Activated gamma-delta T cell treated with Interleukin-2 at 50 U/mL for 16 hours (primary cell): ENCODE measurements at places on chromosomes 12 and 14.

DNA sequence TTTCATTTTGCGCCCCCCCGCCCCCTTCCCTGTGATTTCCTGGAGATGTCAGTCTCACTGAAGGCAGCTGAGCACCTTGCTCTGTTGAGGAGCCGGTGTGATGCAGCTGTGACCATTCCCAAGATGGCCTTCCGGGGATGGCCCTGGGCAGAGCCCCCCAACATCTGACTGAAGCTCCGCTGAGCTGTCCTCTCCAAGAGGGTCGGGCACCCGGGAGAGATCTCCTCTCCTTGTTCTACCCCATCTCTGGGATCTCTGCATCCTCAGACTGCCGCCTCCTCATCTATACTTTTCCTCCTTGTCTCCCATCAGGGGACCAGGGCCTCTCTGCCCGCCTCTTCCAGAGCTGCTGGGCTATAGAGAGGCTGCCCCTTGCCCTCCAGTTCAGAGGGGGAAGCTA lies 965 bp upstream of the SMOC1 start:
- no peak for DNase-seq

DNA sequence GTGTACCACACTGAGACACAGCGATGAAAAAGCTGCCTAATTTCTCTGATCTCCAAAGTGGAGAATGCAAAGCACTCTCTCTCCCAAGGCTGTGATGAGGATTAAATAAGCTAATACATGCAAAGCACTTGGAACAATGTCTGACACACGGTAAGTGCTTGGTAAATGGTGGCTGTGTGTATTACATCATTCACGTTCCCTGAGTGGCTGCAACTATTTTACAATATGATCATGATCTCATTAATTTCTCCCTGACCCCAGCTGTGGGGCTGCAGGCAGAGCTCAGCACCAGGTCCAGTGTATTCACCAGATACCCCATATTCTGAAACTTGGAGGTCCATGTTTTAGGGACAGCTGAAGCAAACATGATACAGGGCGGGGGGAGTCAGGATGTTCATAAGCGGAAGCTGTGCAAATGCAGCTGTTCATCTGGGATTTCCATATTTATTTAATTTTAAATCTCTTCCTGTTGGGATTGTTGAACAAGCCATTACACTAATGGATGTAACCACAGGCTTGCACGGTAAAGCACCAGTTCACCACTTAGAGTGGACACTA lies 106.4 kb downstream of the CCDC60 start:
- no peak for DNase-seq

DNA sequence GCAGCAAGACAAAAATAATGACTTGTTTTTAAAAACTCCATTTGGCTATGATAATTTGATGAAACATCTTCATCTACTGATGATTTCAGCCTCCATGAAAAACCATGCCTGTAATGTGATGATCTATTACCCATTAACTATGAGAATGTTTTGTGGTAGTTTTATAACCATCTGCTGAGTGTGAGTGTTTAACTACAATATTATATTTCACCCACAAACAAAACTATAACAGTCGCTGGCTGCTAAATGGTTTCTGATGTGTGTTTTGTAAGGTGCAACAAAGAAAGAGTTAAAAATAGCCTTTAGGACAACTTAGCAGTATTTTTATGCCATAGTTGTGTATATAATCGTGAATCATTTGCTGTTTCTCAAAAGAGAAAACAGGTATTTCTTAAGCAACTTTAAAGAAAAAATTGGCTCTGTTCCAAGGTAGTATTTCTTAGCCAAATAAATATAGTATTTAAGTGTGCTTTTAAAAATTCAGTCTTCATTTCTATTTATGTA lies 4.9 kb downstream of the PTHLH start:
- DNase-seq: no peak

- DNase-seq: no peak
Observed at GRCh38 chr14:99325016-99325415, 53.0 kb upstream of the BCL11B start.
